ENCODE measurements at places on chromosomes 1 and 21.

GRCh38 chr1:222933273-222933672, 118.4 kb downstream of the DISP1 start:
- DNase-seq = no peak

DNA sequence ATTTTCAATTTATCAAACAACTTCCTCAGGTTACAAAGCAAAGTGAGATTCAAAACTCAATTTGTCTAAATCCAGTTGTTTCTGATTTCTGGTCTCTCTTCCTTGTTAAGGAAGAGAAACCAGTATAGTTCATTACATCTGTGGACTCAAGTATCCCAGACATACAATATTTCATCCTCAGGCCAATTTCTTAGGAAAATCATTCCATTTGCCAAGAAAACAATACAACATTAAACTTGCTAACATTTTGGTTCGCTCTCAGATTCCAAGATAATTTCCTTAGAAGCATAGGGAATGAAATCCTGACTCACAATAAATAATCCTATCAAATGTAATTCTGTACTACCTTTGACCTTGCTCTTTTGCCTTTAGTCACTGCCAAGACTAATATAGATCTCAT, 11.2 kb upstream of the TTLL7 start:
- DNase-seq = no peak

DNA sequence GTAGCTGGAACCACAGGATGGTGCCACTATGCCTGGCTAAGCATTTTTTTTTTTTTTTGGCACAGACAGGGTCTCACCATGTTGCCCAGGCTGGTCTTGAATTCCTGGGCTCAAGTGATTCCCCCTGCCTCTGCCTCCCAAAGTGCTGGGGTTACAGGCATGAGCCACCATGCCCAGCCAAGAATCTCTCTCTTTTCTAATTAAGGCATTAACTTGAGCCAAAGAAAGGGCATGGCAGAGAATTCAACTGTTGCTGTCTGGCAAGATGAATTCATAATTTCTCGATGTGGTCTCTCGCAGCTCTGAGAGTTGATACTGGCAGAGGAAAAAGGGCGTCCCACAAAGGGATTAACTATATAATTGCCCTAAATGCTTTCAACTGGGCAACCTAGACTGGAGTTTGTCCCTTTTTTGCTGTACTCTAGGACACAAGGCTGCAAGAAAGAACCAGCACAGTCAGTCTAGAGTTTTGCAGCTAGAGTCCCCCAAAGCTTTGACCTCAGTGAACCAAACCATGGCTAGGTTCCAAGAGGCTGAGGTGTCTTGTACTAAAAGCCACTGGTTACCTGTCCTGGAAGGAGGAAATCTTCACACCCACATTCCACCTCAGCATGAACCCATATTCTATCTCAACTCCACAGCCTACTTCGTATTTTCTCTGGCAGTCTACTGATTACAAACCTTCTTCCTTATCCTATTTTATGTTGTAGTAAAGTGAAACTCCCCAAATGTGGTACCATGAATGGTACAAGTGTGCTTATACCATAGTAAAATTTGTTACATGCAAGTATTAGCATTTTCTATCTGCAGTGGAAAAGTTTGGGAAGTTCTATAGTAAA, 51.2 kb downstream of the OPTC start:
- DNase-seq = no peak

DNA sequence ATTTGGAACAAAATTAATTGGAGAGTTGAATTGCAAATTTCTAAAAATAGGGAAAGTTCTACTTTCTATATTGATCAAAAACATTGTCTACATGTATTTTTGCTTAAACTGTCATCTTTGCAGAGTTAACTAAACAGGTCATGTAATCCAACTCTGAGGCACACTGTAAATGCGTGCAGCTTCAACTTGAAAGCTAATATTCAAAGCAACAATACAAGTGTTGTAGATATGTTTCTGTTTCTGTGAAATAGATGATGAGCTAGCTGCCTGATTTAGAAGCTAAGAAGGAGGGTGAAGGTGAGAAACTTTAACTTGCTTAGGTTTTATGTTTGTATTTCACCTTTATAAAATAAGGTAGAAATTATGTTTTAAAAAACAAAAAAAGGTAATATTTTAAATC, 77.2 kb downstream of the IVNS1ABP start:
- no peak for DNase-seq

GRCh38 chr1:1669468-1670440, 10.9 kb upstream of the CDK11B start:
- DNase-seq = no peak

DNA sequence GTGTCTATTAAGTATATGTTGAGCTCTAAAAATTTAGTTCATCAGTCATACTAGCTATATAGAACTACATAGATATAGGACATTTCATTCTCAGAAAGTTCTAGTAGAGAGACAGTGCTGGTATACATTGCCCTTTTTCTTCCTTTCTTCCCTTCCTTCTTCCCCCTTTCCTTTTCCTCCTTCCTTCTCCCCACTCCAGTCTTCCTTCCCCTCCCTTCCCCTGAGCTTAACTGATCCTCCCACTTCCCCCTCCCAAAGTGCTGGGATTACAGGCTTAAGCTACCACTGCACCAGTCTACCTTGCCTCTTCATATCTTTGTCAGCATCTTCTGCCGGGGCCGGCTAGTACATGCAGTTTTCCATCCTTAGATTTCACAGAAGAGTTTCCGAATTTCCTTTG, 12.1 kb downstream of the THRAP3 start:
- no peak for DNase-seq

- DNase-seq = no peak
Observed at GRCh38 chr1:43001434-43001833, 42.8 kb upstream of the SLC2A1 start.

DNA sequence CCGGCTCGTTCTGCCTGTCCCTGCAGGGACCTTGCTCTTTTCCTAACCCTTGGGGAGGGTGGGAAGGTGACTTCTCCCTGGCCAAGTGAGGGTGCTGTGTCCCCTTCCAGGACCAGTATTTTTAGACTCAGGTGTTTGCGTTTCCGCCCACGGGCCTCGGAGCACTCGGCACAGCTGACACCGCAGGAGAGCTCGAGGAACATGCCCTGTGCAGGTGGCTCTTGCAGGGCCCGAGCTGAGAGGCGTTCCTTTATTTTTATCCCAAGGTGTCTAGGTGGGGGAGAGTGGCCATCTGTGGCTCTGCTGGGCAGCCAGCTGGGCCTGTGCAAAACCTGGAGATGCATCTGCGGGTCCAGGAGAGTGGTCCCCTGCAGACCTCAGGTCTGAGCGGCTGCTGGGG, 16.0 kb downstream of the PLCH2 start:
- no peak for DNase-seq

GRCh38 chr1:162485236-162485635, 12.4 kb upstream of the UHMK1 start:
- DNase-seq = no peak

DNA sequence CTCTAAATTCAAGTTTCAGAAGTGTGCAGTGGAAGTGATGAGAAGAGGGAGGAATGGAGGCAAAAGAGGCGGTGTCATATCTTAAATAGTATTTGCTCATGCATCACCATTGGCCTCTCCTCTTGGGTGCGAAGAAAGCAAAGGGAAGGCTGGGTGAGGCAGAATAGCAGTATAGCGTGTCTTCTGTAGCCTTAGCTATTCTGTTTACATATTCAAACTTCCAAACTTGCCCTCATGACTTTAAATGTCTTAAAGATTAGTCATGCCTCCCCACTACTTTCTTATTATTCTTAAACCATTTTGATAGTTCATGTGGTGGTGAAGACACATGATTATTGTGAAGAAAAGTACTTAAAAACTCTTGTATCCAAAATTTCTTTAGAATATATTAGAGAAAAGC, 104.6 kb upstream of the TENT5C start:
- DNase-seq = no peak
